ENCODE measurements at places on chromosomes 13 and 19. TPM values are rescaled to one million over a fixed set of nuclear protein-coding genes. Genes with fewer than 3 reads are reported as not detected.

Gene KCNC3
- 0.65 TPM for total RNA-seq

Gene GAPDHS
- not detected for total RNA-seq

Gene GARIN5A
- total RNA-seq, result not detected

Gene ZNF222
- 5.9 TPM for total RNA-seq

Gene GPR180
- total RNA-seq, result 9.1 TPM

Gene UCHL3
- 59.2 TPM for total RNA-seq

Gene FCAR
- total RNA-seq, result not detected
